ENCODE measurements at places on chromosomes 5 and 9.

DNA sequence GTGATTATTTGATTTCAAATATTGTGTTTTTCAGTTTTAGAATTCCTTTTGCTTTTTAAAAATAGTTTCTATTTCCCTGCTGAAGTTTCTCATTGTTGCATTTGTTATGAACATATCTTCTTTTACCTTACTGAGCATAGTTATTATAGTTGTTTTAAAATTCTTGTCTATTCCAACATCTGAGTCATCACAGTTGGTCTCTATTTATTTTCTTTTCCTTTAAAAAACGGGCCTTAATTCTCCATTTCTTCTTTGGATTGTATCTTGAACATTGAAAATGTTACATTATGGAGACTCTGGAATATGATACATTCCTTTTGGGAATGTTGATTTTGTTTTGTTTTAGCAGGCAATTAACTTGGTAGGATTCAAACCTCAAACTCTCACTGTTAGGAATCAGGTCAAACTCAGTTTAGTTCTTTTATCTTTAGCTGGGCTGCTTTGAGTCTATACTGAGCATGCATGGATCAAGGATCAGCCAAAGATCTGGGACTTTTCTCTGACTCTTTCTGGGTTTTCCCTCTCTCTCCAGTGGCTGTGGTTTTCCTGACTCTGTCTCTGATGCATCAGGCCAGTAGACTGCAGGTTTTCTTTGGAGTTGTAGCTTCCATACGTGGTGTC, 70.3 kb downstream of the TEK start:
- DNase-seq, result no peak

DNA sequence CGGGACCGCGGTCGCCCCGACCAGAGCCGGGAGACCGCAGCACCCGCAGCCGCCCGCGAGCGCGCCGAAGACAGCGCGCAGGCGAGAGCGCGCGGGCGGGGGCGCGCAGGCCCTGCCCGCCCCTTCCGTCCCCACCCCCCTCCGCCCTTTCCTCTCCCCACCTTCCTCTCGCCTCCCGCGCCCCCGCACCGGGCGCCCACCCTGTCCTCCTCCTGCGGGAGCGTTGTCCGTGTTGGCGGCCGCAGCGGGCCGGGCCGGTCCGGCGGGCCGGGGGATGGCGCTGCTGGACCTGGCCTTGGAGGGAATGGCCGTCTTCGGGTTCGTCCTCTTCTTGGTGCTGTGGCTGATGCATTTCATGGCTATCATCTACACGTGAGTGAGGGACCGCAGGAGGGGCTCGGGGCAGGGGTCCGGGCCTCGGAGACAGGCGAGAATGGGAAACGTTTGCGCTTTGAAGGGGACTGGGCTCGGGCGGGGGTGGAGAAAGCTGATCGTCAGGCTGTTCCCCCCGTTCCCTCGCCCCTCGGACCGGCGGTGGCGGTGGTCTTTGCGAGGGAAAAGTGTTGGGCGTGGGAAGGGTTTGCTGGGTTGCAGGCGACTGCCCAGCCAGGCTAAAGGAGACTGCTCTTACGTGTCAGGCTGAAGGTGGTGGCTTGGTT, 457 bp downstream of the UGCG start:
- DNase-seq, result peak; percentile 67

DNA sequence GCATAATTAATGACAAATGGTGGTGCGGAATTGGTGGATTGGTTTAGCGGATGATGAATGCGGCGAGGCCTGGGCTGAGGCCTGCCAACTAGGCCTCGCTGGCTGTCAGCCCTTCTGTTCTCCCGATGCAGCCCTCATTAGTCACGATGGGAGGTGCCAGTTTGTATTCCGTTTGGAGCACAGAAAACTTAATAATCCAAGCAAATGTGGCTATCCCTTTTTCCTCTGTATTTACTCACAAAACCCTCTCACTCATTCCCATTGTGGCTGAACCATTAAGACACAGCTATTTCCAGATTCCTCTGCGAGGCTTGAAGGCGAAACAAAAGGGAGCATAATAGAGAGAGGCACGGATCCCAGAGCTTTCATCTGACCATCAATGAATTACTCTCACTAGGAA, 114.3 kb downstream of the MVB12B start:
- no peak for DNase-seq

GRCh38 chr5:52798938-52799337, 11.2 kb downstream of the ITGA1 start:
- DNase-seq, result no peak

DNA sequence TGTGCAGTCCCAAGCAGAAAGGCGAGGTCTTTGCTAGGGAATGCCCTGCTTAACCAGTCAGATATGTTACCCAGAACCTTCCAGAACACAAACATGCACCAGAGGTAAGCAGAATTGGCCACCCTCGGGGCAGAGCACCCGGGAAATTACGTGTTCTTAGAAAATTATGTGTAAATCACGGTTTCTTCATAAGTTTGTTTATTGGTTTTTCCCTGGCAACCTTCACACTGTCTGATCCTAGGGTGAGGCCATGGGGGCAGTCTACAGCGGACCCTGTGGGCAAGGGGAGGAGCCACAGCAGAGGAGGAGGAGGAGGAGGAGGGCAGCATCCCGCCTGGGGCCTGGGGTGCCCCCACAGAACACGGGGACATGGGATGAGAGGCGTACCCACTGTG, 31.4 kb downstream of the RXRA start:
- DNase-seq, result no peak

GRCh38 chr5:24364711-24365110, 280.1 kb downstream of the CDH10 start:
- no peak for DNase-seq

DNA sequence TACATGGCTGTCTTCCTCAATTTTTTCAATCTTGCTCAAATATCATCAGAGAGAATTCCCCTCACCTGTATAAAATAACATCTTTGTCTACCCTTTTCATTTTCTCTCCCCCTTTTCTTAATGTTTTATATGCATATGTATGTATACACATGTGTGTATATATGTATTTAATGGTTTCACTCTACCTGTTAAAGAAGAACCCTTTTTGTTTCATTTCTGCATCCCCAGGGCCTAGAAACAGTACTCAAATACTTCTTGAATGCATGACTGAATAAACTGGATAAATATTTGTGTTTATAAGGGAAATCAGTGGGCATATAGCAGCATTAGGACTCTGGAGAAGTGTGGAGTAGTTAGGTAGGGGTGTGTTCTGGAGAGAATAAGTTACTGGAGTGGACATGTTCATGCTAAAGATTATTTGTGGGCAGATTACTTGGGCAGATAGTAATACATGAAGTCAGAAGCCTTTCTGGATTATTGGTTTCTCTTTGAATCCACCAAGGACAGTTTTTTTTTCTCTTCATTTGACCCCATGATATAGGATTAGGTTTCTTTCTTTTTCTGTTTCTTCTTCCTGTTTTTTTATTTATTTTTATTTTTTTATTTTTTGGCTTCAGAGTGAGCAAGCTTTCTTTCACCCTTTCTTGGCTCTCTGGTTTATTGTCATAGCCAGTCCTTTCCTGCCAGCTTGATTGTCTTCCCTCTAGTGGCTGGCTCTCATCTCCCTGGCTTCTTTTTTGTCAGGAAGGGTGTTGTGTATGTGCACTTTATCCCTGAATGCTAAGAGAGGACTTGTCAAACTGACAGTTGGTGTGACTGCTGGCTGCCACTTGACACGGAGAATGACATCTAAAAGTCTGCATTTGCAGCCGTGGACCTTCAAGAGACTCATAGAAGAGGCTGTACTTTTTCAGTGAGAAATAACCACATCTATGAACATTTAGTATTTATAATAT, 89.3 kb downstream of the ZCCHC7 start:
- DNase-seq, result no peak

- no peak for DNase-seq
These were observed 372.0 kb upstream of the KIF2A start for GRCh38 chr5:61933787-61934626.

DNA sequence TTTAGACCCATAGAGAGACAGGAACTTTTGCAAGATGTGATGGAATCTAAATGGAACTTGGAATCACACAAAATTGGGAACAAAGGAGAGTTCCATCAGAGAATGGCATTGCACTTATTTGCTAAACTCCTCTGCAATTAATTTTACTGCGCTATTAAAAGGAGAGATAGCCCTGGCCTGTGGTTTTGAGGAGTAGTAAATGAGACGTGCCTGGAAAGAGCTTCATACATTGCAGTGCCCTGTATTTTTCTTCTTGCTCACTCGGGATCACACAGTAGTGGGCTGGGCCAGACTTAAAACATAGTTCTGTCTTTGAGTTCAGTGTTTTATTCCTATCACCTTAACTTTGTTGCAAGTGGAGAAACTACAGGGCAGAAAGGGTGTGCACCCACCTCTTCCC, 94.4 kb upstream of the SLC27A6 start:
- DNase-seq, result no peak

DNA sequence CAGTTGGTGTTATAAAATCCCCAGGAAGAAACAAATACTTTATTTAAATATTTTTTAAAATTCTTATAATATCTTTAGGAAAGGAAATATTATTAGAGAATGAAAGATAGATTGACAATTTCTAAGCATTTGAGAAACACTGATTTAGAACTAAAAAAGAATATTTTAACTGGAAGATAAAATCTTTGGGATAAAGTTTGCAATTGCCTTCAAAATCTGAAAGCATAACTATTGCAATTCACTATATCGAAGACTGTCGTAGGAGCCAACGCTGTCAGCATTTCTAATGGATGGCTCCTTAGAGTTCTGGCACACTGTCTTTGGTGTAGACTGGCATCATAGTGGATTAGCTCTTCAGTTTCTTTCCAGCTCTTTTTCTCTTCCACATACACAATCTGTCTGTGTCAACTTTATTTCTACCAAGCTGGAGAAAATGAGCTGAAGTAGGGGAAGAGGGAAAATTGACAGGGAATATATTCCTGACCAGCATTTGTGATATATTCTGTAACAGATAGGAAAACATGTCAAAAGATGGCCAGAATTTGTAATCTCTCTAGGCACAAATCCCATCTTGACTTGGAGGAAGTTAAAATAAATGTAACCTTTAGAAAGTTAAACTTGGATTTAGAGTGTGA, 1561.4 kb downstream of the MAT2B start:
- DNase-seq, result no peak

- DNase-seq, result no peak
These were observed 94.9 kb downstream of the BASP1 start for GRCh38 chr5:17312358-17312757.

GRCh38 chr9:14813336-14814248, 91.1 kb upstream of the CER1 start:
- no peak for DNase-seq

- DNase-seq, result no peak
These were observed 28.5 kb downstream of the SPINK5 start for GRCh38 chr5:148091991-148092964.

DNA sequence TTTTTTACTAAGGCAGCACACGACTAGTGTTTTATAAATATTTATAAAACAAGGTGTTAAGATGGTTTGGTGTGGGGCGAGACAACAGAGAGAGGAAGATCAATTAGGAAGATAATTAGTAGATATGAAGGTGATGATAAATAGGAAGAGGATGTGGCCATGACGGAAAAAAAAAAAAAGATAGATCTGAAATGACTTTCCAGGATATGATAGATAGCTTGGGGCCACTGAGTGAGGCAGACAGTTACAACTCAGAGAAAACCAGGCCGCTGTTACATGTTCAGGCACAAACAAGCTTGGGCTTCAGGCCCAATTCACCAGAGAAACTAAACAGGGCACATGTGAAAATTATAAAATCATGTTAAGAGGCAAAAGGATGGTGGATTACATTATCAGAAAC, 43.2 kb downstream of the KIAA0825 start:
- no peak for DNase-seq

DNA sequence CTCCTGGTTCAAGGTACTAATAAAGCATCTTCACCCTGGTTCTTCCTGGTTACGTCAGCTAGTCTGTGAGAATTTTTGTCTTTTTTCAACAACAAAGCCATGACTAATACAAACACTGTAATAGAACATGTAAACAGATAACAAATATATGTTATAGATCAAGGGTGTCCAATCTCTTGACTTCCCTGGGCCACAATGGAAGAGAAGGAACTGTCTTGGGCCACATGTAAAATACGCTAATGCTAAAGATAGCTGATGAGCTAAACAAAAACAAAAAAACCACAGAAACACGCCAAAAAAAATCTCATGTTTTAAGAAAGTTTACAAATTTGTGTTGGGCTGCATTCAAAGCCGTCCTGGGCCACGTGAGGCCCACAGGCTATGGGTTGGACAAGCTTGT, 124.5 kb upstream of the GNA14 start:
- DNase-seq, result no peak

- no peak for DNase-seq
These were observed 46.0 kb upstream of the AKNA start for GRCh38 chr9:114433720-114434255.

All from uterus (tissue), 4 donors.